Midbrain (tissue), 1 donor: ENCODE measurements at places on chromosomes 16 and 17.
A peak's percentile ranks its signal among the peaks of the same experiment; 100 is the strongest.

DNA sequence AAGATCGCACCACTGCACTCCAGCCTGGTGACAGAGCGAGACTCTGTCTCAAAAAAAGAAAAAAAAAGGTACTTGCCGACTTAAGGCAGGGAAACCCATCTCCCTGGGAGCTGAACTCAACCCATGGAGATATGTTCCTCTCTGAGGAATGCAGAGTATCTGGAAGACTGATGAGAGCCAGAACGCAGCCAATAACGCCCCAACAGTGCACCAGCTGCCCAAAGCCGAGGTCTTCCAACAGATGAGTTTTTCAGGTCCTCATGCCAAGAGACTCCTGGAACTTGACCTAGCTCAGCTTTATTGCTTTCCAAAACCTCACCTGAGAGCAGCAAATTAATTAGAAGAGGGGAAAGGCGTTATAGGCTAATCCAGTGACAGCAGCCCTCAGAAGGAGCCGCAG, 9.4 kb downstream of the ELAC2 start:
- DNase-seq, result no peak

DNA sequence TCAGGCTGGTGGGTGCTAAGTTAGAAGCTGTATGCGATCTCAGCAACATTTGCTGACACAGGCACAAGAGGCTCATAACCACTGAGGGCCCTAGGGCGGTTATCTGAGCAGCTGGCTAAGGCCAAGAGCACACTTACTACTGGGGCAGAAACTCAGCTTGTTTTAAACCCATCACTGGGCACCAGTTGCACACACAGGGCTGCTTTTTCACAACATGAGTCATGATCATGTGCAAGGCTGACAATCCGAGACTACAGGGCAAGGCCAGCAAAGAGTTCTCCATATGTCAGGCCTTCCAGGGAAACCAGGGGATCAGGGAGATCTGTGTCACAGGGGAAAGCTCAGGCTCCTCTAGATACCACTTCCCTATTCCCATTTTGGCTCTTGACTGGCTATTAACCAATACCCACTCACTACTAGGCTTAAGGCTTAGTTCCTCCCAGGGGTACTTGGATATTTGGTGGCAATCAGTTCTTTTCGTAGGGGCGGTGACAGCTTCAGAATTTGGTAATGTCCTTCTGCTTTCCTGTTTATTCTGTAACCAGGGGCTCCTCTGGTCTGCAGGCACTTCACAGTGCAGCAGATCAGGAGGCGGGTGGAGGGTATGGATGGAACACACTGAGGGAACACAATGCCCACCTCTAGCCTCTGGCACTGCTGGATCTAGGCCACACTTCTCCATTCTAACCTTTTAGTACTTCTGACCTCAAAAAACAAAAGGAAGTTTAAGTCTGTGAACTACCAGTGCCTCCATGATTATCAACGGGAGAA, 44.9 kb upstream of the ERN1 start:
- peak; percentile 49 for DNase-seq

DNA sequence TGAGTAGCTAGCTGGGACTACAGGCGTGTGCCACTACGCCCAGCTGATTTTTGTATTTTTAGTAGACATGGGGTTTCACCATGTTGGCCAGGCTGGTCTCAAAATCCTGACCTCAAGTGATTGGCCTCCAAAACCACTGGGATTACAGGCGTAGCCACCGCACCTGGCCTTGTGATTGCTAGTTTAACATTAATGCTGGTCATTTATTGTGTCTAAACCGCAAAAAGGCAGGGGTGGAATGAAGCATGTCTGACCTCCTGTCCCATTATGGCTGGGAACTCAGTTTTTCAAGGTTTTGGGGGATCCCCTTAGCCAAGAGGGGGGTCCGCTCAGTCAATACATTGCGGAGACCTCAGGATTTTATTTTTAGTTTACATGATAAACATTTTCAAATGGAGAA, 10.7 kb upstream of the CNGB1 start:
- DNase-seq, result no peak

DNA sequence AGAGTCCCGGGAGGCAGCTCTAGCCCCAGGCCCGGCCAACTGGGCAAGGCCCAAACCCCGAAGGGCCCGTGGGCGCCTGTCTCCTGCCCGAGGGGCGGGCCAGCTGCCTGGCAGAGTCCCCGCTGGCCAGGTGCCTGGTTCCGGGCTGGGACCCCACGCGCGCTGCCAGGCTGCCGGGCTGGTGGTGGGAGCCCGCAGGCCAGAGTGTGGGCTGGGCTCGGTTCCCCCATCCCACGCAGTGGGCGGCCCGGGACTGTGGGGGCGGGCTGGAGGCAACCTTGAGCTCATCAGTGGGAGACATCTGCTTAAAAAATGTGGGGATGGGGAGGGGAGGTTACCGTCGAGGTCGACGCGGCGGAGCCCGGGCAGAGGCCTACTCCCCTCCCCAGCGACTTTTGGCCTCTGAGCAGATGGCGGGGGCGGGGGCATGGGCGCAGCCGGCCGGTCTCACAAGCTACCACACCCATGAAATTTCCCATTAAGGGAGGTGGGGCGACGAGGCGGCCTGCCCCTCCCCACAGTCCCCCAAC, 176.4 kb upstream of the GSE1 start:
- DNase-seq, result no peak

- DNase-seq, result no peak
Observed at GRCh38 chr17:78347453-78347852, 12.4 kb downstream of the SOCS3 start.

DNA sequence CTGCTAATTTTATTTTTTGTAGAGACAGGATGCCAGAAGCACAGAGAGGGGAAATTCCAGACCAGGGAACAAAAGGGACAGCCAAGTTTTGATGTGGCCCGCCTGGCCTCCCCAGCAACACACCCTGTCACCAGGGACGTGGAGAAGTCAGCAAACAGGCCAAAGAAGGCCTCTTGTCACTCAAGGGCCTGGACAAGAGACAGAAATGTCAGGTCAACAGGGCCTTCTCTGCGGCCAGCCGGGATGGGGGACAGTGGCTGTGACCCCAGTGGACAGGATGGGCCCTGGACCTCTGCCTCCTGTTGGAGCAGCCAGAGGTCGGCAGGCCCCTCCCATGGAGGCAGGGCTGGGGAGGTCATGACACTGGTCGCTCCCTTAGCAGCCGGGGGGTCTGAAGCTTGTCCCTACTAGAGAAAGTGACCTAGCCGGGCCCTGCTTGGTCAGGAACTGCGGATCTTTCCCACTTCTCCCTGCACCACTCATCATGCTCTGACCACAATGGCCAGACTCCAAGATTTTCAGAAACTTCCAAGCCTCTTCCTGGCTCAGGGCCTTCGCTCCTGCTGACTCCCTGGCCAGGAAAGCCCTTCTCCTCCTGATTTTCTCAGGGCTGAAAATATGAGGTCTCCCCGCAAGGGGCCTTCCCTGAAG, 9.2 kb upstream of the TVP23A start:
- peak; percentile 36 for DNase-seq

DNA sequence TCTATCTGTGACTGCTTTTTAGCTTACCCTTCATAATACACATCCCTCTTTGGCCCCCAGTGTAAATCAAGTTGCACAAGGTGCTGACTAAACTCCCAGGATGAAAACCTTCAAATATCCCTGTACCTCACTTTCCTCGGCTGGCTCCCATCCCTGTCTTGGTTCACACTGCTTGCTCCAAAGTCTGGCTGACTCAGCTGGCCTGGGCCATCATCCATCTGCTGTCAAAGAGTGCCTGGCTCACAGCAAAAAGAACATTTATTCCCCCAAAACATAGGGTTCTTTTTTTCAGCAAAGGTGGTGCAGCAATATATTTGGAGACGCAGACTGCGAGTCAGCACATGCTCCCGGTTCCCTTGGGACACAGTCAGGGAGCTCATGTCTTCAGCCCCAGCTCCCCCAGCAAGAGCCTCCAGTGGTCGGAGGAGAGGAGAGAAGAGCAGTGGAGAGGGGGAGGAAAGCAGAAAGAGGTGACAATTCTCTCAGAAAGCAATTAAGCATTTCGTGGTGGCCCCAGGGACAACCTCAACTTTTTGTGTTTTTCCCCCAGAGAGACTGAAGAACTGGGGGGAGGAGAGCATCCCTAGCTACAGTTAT, 26.1 kb downstream of the GPR142 start:
- no peak for DNase-seq

- no peak for DNase-seq
Observed at GRCh38 chr17:69588316-69588715, 173.8 kb downstream of the MAP2K6 start.

DNA sequence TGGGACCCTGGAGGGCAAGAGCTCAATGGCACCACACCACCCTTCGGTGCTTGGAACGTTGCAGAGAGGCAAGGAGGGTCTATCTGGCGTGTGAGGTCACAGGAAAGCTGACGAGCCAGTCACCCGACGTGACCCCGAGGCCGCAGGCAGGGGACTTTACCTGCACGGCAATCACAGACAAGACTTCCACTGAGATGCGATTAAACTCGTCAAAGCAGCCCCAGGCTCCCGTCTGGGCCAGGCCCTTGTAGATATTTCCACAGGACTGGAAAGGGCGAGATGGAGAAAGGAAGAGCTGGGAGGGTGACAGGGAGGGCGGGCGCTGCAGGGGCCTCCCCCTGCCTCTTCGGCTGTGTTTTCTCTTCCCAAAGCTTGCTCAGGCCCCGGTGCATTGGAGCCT, 78.3 kb downstream of the DNAH17 start:
- no peak for DNase-seq

DNA sequence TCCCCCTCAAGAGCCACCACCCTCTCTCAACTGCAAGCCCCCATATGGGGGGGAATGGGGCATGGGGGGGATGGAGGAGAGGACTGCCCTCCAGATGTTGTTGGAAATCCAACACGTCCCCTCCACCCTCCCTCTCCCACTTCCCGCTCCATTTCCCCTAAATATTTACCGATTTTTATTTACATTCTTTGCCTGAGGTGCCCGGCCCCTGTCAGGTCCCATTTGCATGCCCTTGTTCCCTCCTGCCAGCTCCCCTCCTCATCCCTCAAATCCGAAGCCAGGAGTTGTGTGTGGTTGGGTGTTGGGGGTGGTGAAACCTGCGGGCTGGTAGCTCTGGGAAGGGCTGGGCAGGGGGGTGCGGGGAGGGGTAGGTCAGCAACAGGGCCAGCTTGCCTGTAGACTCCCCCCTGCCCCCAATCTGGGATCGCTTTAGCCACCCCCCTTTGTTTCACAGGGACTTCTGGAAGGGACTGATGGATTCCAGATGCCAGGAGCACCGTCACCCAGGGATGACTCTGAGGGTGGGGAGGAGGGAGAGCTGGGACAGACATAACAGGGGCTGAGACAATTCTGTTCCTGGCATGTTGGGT, 39.7 kb upstream of the NGFR start:
- DNase-seq, result no peak

GRCh38 chr17:10821054-10821453, 16.8 kb downstream of the PIRT start:
- DNase-seq, result no peak

DNA sequence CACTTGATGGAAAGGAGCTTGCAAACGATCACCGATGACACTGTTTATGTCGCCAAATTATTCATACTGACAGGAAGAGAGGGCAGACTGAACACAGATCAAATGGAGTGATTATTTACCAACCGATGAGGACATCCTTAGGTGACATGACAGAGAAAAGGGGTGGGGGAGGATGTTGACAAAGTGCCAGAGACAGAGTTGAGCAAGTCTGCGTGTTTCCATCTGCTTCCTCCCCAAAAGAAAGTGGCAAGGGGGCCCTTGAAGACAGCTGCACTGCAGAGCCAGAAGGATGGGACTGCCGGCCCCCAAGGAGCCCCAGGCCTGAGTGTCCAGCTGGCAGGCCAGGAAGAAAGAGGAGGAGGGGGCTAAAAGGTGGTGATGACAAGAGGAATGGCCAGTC, 191.0 kb upstream of the RPL38 start:
- no peak for DNase-seq

- DNase-seq, result no peak
Observed at GRCh38 chr16:9741776-9742175, 440.5 kb downstream of the GRIN2A start.

GRCh38 chr16:27154705-27155521, 48.4 kb upstream of the KDM8 start:
- peak; percentile 45 for DNase-seq

- DNase-seq, result no peak
Observed at GRCh38 chr17:83062011-83062817, 17.2 kb upstream of the METRNL start.

DNA sequence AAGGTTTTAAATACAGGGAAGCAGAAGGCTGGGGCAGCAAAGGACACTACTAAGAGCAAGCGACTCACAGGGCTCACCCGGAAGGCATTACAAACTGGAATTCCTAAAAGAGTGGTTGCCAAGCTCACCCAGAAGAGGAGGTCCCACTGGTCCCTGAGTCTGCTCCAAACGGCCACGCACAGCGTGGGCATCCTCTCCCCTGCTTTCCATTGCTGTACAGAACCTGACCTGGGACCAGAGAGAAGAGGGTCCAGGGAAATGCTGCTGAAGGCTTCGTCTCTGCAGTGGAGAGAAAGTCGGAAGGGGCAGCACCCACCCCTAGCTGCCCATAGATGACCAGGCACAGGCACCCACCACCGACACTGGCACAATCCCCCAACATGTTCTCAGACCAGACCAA, 67.2 kb downstream of the ADCY9 start:
- no peak for DNase-seq

GRCh38 chr16:47672475-47672874, 211.3 kb downstream of the PHKB start:
- no peak for DNase-seq

GRCh38 chr16:73213732-73214455, 166.0 kb upstream of the ZFHX3 start:
- no peak for DNase-seq

- no peak for DNase-seq
Observed at GRCh38 chr16:58471209-58471975, 28.6 kb upstream of the NDRG4 start.

DNA sequence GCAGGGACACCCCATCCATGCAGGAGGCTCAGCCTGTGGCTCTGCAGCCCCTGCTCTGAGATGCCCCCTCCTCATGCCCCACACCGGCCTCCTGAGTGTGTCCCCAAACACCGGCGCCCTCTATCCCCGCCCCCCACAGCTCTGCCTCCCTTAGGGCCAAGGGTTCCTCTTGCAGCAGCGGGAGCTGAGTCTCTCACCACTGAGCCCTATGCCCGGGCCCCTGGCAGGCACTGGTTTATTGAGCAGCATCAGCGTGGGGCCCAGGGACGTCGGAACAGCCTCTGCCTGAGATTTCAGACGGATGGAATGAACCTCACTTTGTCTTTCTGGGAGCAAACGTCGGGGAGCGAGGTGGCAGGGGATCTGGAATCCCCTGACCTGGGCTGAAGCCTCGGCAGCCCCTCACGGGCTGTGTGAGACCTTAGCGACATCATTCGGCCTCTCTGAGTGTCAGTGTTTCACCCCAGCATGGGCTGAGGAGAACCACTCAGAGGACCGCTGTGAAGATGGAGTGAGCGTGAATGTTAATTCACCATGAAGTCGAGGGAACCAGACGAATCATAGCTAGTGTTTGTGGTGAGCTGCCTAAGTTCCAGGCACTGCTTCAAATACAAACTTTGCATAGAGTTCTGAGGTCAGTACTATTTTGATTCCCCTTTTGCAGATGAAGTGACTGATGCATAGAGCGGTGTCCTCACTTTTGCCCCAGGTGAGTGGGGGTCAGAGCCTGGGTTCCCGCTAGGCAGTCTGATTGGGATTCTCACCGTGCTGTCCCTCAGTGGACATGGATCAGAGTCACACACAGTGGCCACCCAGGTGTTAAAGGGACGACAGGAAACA, 5.3 kb upstream of the C16orf74 start:
- no peak for DNase-seq
